Suppressor macrophage treated with lipopolysaccharide for 4 hours (primary cell): ENCODE measurements at places on chromosomes 3 and 15.

GRCh38 chr3:123071146-123071545 is 4.3 kb downstream of the PDIA5 start:
- no peak for DNase-seq

GRCh38 chr15:25712192-25712960 is 150.8 kb downstream of the ATP10A start:
- DNase-seq: no peak

- no peak for DNase-seq
Observed at GRCh38 chr15:76363251-76363650, 26.7 kb downstream of the ISL2 start.

DNA sequence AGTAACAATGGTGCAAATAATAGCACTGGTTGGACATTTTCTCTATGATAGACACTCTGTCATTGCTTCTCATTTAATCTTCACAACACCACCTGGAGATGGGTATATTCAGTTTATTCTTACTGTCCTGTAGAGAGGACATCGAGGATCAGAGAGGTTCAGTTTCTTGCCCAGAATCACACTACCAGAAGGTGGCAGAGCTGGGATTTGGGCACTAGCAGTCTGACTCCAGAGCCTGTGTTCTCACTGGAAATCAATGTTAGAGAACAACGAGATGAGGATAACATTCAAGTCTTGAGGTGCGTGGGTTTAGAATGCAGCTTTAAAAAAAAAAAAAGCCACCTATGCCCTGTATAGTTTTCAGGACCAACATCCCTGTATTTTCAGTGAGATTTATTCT is 127.8 kb downstream of the SYNPR start:
- DNase-seq: no peak

DNA sequence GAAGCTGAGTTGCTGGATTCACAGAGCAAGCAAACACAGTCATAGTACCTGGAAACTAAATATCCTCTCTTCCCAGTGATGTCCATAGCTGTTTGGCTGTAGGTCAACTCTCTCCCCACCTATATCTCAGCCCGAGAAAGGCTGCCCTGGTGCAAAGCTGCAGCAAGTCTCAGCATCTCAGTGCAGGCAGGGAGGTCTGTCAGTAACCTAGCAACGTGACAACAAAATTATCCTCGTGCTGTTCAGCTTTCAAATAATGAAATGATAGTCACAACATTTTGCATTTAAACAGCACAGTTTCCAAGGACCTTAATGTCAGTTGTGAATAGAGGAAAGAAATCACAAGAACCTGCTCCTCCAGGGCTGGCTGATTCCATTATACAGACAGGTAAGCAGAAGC is 83.6 kb downstream of the CHST2 start:
- no peak for DNase-seq

- DNase-seq: no peak
Observed at GRCh38 chr3:74301056-74301455, 313.4 kb downstream of the CNTN3 start.

DNA sequence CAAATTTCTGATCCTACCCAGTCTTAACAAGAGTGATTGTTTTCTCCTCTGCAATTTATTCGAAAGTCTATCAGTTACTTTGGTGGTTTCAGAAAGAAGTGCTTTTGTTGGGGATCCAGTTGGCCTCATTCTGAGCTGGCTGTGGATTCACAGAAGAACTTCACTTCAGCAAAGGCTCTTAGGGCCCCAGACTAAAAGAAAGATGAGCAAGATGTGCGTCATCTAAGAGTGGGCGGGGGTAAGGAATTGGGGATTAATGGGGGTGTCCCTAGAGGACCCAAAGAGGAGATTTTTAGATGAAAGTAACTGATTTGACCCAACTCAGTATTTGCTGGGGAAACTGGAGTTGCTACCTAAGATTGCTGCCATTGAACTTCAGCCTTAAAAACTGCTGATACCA is 63.9 kb upstream of the TSEN2 start:
- DNase-seq: no peak

GRCh38 chr15:61173899-61174689 is 55.0 kb downstream of the RORA start:
- no peak for DNase-seq

- DNase-seq: no peak
Observed at GRCh38 chr3:134132961-134133360, 103.2 kb upstream of the SLCO2A1 start.

DNA sequence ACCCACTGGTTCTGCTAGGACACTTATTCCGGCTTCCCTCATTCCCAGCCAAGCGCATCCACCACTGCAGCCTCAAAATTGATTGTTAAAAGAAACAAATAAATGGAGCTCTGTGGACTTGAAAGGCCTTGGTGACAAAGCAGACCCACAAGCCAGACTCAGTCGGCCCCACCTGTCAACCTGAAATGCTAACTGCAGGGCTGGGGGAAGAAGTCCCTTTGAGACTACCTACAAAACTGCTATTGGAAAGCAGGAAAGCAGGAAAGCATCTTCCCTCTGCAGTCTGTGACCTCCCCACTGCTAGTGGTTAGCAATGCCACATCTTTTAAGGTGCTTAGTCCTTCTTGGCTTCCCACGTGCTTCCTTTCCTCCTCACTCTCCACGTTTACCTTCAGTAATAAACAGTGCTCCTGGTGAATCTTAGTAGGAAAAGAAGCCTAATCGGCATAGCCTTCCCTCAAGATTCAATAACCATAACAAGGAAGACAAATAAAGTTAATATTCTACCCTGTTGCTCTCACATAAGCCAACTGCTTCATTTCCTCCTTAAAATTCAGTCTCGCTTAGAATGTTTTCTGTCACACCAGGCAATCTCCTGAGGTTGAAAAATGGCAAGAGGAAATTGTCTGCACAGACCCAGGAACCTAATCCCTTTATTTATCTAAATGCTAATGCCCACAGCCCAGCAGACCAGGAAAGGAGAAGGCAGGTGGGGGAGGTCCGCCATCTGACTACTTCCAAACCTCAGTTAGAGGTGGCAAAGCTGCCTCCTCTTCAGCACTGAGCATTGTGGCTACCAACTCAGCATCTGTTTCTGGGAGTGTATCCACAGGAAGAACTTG is 296.2 kb downstream of the NEK10 start:
- DNase-seq: no peak

GRCh38 chr15:71261909-71262308 is 146.6 kb downstream of the THSD4 start:
- no peak for DNase-seq

DNA sequence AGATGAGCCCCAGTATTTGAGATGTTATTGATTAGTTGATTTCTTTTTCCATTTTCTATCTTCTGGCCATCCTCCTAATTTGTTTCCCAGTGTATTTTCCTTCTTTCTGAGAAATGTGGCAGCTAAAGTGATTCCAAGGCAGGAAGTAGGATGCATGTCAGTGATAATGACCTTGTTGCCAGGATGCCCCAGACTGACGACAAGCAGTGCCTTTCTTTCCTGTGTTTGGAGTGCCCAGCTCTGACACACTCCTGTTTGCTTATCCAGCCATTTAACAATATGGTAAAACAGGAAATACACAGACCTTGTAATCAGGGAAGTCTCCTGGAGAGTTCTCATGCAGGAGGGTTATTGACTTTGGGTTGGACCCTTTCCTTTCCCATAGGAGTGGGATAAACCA is 20.4 kb downstream of the TMOD2 start:
- DNase-seq: no peak
